Stimulated activated CD8-positive, alpha-beta memory T cell treated with anti-CD3 and anti-CD28 coated beads, Interleukin-12 subunit alpha, Interleukin-12 subunit beta, amount 100 ng/mL, for 1 hour (primary cell): ENCODE measurements at places on chromosomes 12 and 14.

DNA sequence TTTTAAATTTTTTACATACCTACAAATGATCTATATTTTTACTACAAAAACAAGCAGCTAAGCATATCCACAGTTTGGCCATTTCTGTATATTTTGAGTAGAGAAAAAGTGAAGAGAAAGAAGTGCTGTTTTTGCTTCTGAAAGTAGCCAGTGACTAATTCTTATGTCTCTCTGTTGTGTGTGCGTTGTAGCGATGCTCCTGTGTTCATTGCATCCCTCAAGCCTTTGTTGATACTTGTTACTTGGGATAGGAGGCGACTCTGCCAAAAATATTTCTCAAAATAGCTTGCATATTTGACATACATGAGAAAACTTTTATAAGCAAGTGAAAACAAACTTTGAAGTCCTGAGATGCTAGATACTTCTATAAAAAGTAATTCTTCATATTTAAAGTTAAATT is 714.1 kb downstream of the FSCB start:
- DNase-seq: no peak

GRCh38 chr14:31047503-31047902 is 21.3 kb upstream of the STRN3 start:
- no peak for DNase-seq

- DNase-seq: no peak
These were observed 27.4 kb upstream of the PTHLH start for GRCh38 chr12:27999970-28000369.

DNA sequence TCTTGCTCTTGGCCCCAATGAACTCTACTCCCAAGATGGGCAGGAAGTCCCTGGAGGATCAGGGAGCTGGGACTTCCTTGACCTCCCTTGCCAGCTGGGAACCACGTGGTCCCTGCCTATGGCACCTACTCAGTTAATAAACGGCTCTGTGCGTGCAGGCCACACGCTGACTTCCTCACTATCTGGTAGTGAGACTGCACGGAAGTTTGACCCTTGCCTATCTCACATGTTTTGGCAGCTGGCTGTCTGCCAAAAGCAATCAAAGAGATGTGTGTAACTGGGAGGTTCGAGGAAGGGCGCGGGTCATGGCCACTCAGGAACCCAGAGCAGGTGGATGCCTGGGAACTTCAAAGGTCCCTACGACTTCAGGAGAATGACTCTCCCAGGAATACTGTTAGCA is 57.9 kb downstream of the RFLNA start:
- DNase-seq: no peak
